Activated gamma-delta T cell treated with Interleukin-2 at 50 U/mL for 16 hours (primary cell): ENCODE measurements at places on chromosomes 3 and 15.

- DNase-seq, result no peak
These were observed 249.9 kb downstream of the ROBO1 start for GRCh38 chr3:79517766-79518413.

GRCh38 chr3:49534581-49535441, 19.5 kb upstream of the BSN start:
- DNase-seq, result no peak

- DNase-seq, result no peak
These were observed 511.0 kb upstream of the ALCAM start for GRCh38 chr3:104855702-104856101.

- DNase-seq, result no peak
These were observed 28.8 kb upstream of the CORO2B start for GRCh38 chr15:68550004-68550403.

GRCh38 chr3:34683851-34684250, 885.4 kb downstream of the PDCD6IP start:
- DNase-seq, result no peak

- no peak for DNase-seq
These were observed 13.2 kb downstream of the P2RY14 start for GRCh38 chr3:151265166-151265565.

- no peak for DNase-seq
These were observed 94.6 kb upstream of the PLXNA1 start for GRCh38 chr3:126888186-126888760.

DNA sequence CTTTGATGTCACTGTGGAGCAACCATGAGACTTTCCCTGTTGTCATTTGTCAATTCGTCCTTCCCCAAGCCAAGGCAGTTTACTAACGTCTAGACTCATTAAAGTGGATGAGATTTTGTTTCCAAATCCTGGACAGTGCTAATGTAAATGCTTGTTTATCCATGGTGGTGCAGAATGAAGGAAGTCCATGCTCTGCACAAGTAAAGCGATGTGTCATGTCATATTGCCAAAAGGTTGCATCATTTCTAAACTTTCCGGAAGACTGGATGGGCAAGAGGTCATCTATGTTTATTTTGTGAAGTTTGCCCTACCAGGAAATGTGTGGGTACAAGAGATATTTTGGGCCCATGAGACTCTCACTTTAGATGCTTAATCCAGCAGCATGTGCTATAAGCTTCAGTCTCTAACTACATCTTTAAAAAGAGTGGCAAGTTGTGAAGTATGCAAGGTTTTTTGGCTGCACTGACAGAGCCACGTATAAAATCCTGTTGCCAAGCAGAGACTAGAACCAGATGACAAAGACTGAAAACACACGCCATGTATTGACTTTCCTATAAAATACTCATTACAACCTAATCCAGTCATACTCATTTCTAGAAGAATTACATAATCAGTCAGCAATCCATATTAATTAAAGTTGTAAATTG, 72.1 kb upstream of the FNDC3B start:
- no peak for DNase-seq

- no peak for DNase-seq
These were observed 73.9 kb downstream of the CPN2 start for GRCh38 chr3:194277104-194277785.

- DNase-seq, result no peak
These were observed 125.1 kb upstream of the STT3B start for GRCh38 chr3:31407665-31408064.

DNA sequence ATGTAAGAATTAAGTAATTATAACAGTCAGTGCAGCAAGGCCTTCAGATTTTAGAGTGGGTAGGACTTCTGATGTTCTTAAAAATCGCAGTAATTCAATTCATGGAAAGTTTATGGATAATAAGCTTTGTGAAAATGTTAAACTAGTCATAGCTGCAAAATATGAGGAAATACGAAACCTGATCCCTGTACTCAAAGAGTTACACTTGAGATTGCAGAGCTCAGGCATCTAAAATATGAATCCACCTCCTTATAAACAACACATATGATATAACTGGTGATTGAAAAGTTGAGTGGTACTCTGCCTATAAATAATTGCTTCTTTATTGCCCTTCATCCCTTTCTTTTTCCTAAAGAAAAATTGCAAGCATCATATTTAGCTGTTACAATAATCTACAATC, 473.3 kb downstream of the OTOL1 start:
- DNase-seq, result no peak

DNA sequence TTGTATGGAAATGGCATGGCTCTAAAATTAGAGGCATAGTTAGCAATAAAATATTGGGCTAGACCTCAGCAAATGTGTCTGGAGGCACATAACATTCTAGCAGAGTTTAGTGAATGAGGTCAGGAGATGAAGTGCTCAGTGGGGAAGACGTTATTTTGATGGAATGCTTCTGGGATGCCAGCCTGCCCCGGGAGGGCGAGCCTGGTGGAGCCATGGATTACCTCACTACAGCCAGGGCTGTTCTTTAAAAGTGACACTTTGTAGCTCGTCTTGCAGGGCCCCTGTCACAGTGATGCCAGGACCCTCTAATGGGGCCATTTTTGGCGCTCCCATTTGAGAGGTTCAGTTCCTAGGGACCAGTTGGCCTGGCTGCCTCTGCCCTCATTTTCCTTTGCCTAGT, 48.5 kb downstream of the PXYLP1 start:
- DNase-seq, result no peak

- no peak for DNase-seq
These were observed 544 bp upstream of the MYO1E start for GRCh38 chr15:59373215-59373614.

GRCh38 chr3:134659391-134660045, 8.7 kb upstream of the KY start:
- no peak for DNase-seq

DNA sequence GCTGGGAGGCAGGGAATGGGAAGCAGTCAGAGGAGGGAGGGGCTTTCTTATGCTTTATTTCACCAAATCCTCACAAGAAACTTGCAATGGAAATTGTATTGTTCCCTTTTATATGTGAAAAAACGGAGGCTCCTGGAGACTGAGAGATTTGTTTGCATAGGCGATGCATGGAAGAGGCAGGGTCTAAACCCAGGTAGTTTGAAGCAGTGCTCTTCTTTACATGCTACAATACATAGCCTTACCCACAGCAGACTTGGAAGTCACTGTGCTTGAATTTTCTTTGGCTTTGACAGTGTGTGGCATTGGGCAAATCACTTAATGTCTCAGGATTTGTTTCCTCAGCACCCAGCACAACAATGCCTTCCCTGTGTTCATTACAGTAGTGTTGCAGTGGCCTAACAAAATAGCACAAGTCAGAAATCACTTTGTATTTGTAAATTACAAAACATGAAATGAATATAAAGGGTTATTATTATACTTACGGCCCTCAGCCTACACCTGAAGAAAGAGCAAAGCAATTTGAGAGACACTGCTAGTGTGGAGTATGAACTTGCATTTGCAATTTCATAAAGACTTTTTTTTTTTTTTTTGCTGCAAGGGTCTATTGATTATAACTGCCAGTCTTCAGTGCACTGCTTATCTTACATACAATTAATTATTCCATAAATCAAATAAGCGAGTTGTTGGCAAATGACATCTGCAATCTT, 646.4 kb upstream of the KCNMB2 start:
- no peak for DNase-seq

DNA sequence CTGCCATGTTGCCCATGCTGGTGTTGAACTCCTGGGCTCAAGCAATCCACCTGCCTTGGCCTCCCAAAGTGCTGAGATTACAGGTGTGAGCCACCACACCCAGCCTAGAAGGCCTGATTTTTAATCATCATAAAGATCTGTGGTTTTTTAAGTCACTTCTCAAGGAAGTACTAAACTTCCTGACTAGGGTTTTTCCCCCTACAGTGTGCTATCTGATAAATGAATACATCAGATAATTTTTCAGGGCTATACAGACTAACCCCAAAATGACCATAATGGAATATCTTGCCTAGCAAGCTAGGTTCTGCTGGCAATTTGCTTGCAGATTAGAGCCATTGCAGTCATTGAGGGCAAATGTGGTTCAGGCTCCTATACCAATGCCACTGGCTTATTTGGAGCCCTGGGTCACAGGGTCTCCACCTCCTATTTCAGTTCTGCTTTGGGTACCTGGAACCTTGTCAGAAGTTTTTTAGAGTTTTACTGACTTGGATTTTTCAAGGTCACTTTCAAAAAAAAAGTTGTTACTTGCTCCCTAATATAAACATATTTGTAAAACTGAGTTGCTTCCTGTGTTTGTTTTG, 80.8 kb downstream of the SLC49A4 start:
- no peak for DNase-seq

DNA sequence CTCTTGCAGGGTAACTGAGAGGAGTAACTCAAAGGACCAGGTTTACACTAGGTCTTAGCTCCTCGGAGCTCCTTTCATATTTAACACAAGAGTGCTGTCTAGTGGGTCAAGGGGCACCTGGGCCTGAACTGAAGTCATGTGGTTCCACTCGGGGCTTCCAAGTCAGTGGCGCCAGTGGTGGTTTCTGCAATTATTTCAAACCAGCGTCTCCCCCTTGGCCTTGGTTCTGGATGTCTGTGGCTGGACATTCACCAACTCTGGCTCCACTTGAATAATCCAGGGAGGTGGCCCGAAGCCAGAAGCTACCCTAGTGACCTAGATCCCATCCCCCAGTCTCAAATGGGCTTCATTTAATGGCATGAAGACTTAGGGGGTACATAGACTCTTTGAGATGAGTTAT, 144.3 kb upstream of the ADAMTS9 start:
- no peak for DNase-seq

GRCh38 chr15:60480149-60480548, 1.2 kb upstream of the ICE2 start:
- no peak for DNase-seq

DNA sequence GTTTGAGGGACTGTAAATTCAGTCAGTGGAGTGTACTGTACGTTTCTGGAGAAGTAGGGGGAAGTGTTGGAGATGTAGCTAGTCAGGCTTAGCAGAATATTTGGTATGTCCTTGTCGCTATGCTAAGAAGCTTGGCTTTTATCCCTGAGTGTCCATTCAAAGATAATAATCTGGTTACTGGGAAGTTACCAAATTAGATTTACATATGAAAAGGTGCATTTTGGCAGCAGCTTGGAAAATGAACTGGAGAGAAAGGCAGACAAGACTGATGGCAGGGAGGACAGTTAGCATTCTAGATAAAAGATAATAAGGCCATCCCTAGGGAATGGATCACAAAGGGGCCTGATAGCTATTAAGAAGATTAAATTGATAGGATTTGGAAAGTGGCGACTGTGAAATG, 58.7 kb downstream of the P2RY1 start:
- DNase-seq, result no peak

GRCh38 chr3:113953677-113954076, 5.9 kb downstream of the ZDHHC23 start:
- DNase-seq, result no peak

DNA sequence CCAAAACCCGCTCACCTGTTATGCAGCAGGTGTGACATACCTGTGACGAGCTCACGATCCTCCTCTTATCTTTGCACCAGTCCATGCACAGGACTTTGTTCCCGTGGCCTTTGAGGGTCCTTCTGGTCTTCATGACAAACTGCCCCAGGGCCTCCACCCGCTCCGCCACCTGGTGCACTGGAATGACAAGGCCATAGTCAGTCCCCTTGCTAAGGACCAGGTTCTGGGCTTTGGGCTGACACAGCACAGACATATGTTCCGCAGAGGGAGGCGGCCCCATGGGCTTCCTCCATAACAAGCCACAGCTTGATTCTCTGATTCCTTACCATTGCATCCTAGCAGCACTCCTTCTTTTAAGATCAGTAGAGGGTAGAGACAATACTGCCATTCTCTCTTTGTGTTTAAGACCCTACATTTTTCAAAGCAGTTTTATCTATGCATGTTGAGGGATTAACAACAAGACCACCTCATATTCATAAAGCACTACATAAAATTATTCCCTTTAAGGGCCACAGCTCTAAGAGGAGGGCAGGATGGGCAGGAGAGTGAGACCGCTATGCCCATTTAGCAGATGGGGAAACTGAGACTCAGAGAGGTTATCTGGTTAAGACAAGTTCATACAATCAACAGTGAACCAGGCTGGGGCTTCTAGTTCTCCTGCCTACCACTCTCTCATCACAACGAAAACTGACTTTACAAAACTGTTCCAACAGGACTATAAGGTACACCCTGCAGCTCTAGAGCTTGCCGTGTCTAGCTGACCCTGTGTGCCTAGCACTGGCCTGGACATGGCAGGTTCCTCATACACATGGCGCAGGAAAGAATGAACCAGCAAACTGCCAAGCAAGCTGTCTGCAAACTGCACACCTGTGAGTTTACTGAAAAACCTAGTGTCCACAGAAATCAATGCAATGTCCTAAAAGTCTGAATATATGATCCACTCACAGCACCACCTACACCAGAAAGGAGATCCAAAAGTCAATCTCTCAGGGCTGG, 37.0 kb downstream of the GNB5 start:
- no peak for DNase-seq

- DNase-seq, result no peak
These were observed 1.8 kb upstream of the CCR1 start for GRCh38 chr3:46209746-46210470.

GRCh38 chr3:33167716-33168336, 50.8 kb downstream of the SUSD5 start:
- DNase-seq, result no peak

DNA sequence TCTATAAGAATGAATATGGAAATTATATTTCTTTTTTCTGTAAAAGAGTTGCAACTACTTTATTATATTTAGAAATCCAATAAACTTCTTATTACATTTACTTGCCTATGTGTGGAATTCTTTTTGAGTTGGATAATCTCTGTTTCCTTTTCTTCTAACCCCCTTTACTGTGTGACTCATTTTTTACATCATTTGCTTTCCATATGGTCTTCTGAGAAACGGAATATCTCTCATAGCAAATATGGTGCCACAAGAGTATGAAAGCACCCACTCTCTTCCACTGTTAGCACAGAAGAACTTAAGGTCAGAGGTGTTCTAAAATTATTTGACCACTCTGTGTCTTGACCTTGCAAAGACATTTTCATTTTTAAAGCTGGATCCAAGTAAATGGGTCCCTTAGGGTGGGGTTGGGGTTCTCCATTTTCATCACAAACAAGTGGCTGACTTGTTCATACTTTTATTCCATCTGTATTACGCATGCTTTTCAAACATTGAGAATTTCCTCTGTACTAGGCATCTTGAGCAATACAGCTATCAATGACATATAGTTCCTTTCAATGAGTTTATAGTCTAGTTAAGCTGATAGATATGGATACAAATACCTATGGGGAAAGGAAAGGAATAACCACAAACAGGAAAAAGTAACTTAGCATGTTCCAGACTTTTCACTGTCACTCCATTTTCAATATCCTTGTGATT, 281.1 kb upstream of the TPRG1 start:
- DNase-seq, result no peak

GRCh38 chr3:44682182-44682896, 30.1 kb upstream of the ZNF502 start:
- no peak for DNase-seq

- no peak for DNase-seq
These were observed 118.2 kb downstream of the CADPS start for GRCh38 chr3:62757045-62757444.

GRCh38 chr15:43509660-43510199, 7.7 kb upstream of the MAP1A start:
- DNase-seq, result no peak
